ENCODE measurements at places on chromosomes 5 and 9.

DNA sequence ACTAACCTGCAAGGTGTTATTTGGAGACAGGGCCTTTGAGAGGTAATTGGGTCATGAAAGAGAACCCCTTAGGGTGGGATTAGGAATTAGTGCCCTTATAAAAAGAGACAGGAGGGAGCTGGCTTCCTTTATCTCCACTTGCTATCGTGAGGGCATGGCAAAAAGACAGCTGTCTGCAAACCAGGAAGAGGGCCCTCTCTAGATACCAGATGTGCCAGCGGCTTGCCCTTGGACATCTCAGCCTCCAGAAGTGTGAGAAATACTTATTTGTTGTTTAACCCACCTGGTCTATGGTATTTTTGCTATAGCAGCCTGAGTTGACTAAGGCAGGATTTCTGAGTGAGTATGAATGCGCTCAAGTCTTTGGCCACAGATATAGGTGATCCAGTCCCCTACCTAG, 978 bp upstream of the RGS14 start:
- no peak for DNase-seq

DNA sequence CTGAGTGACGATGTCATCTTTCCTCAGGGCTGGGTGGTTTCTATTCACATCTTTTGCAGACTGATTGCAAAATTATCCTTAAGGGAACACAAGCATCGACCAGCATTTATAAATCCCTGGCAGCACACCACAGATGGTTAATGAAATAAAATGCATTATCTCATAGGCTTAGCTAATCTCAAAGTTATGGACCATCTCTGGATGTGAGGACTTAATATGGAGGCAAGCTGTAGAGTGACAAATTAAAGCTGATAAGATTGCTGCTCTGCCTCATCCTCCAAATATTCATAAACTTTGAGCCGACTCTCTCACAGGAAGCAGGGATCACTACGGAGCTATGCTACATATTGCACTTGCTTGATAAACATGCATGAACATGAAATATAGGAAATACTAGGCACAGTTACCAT, 663.2 kb upstream of the RGMB start:
- DNase-seq = no peak

GRCh38 chr5:103475629-103476240, 86.9 kb downstream of the NUDT12 start:
- DNase-seq = no peak

- no peak for DNase-seq
Measured at GRCh38 chr5:133456933-133457402, 155.4 kb downstream of the FSTL4 start.

DNA sequence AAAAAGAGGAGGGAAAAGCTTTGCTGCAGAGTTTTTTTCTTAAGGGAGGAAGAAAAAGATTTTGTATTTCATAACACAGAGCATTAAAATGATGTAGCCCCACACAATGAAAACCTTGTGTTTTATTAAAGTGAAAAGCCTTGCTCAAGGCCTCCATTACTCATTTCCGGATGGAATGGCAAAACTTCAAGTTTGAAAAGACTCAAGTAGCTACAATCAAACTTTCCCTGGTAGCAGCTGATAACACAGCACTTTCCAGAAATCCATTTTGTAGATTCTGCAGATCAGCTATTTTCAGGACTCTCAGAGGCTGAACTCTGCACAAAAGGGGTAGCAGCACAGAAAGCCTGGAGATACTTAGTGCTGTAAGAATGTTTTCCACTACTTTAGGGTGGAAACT, 374.8 kb downstream of the NFIB start:
- DNase-seq = no peak

- DNase-seq = no peak
Measured at GRCh38 chr5:25090275-25090674, 445.5 kb upstream of the CDH10 start.

DNA sequence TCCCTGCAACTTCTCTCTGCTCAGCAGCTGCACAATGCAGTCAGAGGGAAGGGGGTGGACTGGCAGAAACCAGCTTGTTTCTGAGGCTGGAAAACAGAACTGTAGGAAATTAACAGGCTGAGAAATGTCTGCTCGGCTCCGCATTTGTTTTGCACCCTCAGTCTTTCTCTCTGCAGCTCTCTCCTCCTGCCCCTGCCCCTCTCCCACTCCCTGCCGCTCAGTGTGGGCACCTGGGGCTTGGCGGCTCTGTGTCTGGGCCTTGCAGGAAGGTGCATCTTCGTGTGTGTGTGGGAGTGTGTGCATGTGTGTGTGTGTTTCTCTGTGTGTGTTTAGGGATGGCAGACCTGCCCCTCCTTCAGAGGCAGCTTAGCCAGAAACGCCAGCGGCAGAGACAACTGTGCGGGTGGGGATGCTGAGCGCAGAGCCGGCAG, 53.0 kb downstream of the PCDH1 start:
- no peak for DNase-seq

- no peak for DNase-seq
Measured at GRCh38 chr9:131629825-131630204, 84.5 kb downstream of the PRRT1B start.

DNA sequence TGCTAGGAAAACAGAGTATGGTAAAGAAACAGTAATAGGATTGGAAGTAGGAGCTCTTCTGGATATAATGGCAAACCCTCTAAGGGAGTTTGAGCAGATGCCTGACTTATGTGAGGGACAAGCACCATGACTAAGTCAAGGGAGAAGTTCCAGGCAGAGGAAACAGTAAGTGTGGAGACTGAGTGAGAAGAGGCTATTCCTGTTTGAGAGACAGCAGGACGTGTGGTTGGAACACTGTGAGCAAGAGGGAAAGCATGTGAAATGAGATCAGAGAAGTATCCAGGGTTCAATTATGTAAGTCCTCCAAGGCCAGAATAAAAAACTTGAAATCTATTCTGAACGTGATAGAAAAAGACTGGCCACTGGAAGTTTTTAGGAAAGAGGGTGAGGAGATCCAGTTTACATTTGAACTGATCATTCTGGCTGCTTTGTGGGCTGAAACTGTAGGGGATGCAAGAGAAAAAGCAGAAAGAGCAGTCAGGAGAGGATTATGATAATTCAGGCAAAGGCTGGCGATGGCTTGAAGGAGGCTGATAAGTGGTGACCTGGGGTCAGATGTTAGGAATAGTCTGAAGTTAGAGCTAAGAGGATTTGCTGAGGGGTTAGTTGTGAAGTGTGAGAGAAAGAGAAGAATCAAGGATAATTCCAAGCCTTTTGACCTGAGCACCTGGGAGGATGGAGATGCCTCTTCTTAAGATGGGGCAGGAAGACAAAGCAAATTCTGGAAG, 19.2 kb downstream of the DMAC1 start:
- no peak for DNase-seq

DNA sequence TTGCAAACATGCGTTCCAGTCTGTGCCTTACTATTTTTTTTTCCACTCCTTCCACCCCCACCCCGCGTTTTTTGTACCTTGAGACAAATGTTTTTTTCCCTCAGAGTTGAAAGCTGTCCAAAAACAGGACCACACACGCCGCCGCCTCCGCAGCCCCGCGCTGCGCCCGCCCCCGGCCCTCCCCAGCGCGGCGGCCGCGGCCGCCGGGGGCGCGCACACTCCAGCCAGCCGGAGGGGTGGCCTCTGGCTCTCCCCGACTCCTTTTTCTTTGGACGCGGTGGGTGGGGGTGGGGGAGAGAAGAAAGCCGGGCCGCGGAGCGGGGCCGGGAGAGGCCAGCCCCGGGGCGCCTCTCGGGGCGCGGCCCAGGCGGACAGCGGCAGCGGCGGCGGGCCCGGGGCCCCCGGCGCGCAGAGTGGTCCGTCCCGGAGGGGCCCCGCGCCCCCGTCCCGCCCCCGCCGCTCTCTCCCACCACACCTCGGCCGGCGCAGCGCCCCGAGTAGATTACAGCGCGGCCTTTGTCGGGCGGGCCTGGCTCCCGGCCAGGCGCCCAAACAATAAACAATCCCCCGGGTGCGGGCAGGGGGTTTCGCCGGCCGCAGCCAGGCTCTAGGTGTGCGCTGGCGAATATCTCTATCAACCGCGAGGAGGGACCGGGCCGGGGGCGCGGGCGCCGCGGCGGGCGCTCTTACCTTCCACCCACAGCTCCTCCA, 10.9 kb downstream of the PTCH1 start:
- DNase-seq = no peak

DNA sequence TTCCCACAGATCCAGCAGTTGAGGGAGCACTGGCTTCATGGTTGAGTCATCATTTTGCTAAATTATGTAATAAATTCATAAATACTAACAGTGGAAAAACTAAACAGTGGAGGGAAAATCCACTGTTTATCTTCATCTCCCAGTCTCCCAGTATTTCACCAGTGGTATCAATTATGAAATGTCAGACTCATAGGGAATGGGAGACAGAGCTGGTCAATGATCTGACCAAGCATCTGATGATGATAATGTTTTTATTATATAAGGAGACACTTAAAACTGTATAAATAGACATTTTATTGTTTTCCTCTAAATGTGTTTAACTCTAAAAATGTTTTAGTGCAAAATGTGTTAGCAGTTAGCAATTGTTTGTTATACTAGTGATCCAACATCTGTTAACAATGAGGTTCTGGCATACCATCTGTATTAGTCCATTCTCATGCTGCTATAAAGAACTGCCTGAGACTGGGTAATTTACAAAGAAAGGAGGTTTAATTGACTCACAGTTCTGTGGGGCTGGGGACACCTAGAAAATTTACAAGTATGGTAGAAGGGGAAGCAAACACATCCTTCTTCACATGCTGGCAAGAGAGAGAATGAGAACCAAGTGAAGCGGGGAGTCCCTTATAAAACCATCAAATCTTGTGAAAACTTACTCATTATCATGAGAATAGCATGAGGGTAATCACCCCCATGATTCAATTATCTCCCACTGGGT, 11.8 kb upstream of the REEP5 start:
- DNase-seq = no peak

- DNase-seq = no peak
Measured at GRCh38 chr9:71725590-71726338, 42.5 kb downstream of the CEMIP2 start.

- DNase-seq = no peak
Measured at GRCh38 chr9:83061990-83062650, 822 bp downstream of the RASEF start.

DNA sequence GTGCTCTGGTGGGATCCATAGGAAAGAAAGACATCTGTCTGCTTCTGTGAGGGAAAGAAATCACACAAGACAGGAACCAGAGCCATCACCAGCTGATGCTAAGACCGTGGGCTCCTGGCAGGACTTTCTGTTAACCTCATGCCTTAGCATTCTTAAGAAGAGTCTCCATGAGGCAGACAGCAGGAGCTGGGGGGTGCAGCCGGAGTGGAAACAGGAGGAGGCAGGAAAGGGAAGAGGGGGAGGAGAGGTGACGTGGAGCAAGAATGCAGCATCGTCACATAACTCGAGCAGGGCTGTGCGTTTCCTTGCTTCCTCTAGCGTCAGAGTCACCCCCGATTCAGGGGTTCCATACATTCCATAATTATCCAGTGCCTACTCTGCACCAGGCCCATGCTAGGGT, 53.6 kb downstream of the ERGIC1 start:
- no peak for DNase-seq

GRCh38 chr5:167634432-167634831, 657.0 kb upstream of the WWC1 start:
- DNase-seq = no peak

- no peak for DNase-seq
Measured at GRCh38 chr5:133370036-133370831, 242.1 kb downstream of the FSTL4 start.

DNA sequence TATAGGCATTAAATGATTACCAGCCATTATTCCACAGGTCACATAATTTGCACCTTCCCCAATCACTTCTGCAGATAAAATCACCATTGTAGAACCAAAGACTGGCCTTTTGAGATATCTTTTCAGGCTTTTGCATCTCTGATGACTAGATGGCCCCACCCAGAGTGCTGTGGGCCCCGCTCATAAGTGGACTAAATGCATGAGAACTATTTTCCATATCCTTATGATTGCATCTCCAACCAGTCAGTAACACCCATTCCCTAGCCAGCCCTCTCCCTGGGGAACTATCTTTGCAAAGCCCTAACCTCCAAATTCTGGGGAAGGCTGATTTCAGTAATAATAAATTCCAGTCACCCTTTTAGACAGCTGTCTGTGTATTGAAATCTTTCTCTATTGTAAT, 53.5 kb upstream of the CDH9 start:
- no peak for DNase-seq

DNA sequence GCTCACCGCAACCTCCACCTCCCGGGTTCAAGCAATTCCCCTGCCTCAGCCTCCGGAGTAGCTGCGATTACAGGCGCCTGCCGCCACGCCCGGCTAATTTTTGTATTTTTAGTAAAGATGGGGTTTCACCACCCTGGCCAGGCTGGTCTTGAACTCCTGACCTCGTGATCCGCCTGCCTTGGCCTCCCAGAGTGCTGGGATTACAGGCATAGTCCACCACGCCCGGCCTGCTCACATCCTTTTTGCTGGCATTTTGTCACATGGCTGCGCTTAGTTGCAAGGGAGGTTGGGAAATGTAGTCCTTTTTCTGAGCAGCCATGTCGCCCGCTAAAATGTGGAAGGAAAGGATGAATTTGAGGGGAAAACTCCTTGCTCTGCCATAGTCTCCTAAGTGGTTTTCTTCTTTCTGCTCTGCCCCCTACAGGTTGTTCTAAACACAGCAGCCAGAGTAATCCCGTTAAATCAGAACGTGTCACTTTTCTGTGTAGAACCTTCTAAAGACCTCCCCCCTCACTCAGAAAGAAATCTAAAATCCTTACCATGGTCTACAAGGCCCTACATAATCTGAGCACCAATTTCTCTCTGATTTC, 57.8 kb upstream of the HSPA9 start:
- DNase-seq = no peak

DNA sequence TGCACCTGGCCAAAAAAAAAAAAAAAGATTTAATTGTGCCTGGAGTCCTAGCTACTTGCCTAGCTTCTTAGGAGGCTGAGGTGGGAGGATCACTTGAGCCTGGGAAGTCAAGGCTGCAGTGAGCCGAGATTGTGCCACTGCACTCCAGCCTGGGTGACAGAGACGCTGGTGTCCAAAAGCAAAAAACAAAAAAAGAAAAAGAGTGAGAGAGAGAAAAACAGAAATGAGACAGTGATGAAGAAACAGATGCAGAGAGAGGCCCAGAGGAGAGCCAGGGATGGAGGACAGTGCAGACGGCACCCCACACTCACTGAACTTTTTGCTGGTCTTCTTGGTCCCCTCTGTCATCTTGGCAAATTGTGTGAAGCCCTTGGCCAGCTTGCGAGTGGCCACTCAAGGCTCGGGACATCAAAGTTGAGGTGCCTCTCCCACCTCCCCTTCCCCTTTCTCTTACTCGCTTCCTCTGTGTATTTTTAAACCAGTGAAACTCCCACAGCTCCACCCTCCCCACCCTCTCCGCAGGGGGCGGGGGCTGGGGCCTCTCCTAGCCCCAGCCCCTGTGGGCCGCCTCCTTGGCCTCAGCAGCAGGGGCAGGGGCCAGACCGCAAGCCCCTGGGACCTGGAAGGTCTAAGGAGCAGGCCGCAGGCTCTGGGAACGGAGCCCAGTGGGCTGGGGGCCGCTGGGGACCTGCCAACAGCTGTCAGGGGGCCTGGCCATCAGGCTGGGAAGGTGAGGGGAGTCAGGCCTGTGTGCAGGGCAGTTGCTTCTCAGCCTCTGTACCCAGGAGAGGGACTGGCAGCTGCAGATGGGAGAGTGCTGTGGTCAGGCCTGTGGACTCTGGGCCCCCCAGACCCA, at the start of gene SH2D3C:
Gene SH2D3C (minus strand): TSS at position 387 of the 856 bp plus-strand sequence. CDS start 39 bp downstream, at position 348.
- DNase-seq = no peak

Data from stimulated activated CD4-positive, alpha-beta T cell treated with anti-CD3 and anti-CD28 coated beads, TNF-alpha, amount 100 ng/mL, for 24 hours (primary cell).